ENCODE measurements at places on chromosomes 1 and 21.

DNA sequence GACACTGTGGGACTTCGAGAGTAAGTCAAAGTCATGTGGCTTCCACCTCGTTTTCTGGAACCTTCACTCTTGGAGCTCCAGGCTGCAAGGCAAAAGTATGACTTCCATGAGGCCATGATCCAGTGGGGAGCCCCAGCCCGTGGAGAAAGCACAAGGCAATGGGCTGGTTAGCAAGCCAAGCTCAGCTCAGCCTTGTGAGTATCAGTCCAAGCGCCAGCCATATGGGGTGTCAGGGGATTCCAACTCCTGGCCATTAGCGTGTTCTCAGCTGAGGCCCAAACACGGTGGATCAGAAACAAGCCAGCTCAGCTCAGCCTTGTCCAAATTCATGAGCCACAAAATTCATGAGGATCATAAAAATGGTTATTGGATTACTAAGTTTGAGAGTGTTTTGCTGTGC, 261.0 kb downstream of the RHOU start:
- no peak for DNase-seq

GRCh38 chr1:230084408-230085177, 17.6 kb downstream of the GALNT2 start:
- DNase-seq, result peak; percentile 84

GRCh38 chr1:41652384-41653265, 168.1 kb upstream of the EDN2 start:
- no peak for DNase-seq

- DNase-seq, result no peak
Measured at GRCh38 chr1:172898866-172899265, 151.9 kb downstream of the TNFSF18 start.

DNA sequence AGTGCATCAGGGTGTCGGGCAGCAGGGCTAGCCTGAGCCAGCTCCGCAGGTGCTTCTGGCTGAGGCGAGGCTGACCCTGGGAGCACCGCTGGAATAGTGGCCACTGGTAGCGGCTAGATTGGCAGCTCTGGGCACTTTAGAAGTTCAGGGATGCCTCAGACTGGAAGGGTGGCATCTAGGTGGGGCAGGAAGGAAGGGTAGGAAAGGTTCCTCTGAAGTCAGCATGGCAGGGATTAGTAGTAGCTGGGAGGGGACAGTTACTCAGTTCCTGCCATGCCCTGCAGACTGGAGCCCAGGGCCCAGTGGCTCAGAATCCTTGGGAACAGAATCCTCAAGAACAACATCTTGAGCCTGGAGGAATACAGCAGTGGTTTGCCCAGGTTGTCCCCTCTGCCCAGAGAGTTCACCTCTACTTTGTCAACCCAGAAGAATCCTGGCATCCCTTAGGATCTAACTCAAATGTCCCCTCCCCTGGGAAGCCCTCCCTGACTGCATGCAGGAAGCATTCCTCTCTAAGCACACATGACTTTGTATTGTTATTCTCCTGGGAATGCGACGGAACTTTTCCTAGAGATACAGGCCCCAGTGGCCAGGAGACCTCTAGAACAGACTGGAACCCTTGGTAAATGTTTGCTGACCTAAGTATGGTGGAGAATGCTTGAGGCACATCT, 39.5 kb upstream of the BCAR3 start:
- no peak for DNase-seq

DNA sequence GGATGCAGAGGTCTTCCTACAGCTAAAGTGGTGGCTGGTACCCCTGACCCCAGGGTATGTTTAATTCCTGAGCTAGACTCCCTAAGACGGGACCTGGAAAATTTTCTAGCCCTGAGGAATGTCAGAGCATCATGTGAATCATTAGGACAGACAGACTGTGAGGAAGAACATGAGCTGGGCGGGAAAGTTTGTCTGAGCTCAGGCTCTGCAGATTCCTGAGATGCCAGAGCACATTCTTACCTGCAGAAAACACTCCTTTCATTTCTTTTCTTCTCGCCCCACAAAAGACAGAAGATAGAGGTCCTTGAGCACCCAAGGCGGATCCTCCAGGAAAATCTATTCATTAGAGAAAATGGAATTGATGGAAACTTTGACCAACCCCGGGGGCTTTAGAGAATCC, 6.5 kb downstream of the CAPN2 start:
- DNase-seq, result no peak

- DNase-seq, result no peak
Measured at GRCh38 chr1:246687002-246687401, 37.2 kb upstream of the SCCPDH start.

DNA sequence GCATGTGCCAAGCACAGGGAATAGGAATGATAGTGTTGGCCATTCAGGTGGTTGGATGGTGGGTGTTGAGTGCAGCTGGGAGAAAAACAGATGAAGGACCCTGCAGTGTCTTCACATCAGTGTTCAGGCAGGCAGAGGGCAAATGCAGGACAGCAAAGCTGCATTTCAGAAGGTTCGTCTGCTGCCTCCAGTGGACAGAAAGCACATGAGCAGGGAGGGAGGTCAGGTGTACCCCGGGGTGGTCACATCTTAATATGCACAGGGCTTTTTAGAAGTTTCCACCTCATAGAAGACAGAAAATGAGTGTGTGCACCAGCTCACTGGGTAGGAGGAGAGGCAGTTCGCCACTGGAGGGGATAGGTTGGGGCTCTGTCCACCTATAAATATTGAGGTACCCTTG, 184.9 kb downstream of the SLC35F3 start:
- no peak for DNase-seq

DNA sequence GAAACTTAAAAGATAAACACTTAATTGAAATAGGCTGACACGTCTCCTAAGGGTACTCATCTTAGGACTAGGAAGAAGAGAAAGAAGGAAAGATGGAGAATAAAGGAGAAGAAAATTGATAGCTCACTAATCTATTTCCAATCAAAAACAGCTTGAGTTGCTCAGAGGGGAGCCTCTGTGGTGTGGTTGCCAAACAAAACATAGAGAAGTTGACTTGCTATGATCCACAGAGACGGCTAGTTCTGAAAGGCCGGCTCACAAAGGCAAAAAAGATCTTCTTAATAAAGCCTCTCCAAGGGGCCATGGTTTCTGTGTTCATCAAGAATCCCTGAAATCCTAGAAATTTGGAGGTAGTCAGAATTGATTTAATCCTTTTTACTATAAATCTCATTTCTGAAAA, 644.1 kb downstream of the LMO4 start:
- no peak for DNase-seq

- DNase-seq, result no peak
Measured at GRCh38 chr1:61124078-61124477, 41.7 kb downstream of the NFIA start.

Measured in H54 (cell line).